Chondrocyte (in vitro differentiated cells): ENCODE measurements at places on chromosomes 16 and 17.

DNA sequence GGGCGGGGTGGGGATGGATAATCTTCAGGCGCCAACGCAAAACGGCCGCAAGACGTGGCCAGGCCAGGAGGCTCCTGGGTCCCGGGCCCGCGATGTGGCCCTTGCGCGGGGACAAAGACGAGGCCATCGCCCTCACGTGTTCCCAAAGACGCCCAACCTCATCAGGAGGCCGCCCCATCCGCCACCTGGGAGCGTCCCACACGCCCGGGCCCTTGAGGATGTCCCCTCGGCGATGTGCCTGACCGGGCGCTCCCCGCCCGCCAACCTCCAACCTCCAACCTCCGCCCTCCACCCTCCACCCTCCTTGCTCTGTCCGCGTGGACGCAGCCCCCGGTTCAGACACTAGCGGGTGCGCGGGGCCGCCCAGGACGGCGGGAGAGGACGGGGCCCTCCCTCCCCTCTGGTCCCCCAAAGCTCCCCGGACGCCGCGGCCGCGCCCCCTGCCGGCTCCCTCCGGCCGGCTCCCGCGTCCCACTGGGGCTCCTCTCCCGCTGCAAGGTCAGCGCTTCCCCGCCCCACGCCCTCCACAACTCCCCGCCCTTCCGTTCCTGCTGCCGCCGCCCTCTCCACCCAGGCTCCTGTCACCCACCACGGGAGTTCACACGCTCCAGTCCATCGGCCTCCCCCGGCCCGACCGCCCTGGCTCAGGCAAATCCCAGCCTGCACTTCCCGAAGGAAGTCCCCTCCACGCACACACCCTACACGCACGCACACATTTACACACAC is 250.8 kb upstream of the RPL38 start:
- H3K27ac ChIP-seq: no peak overlapping the region
- H3K27me3 ChIP-seq: peaks cover 20% of the 10 kb centered on the region
- H3K4me1 ChIP-seq: peaks cover 5% of the 10 kb centered on the region
- H3K4me3 ChIP-seq: no peak overlapping the region

DNA sequence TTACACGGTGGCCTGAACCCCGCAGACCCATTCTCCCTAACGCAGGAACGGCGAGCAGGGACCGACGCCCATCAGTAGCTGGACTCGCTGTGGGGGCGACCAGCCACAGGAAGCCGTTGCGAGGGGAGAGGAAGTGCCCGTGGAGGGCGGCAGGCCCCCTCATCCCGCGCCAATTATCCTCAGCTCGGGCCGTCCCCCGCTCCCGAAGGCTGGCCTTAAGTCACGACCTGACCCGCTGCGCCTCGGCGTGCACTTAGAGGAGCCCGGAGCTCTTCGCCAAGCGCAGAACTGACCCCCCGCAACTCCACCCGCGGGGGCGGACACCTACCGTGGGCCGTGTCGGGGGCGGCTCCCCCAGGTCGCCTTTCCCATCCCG is 401 bp downstream of the ARL16 start:
- peak overlapping the region; percentile 80 for H3K27ac ChIP-seq
- peaks cover 33% of the 10 kb centered on the region for H3K4me1 ChIP-seq
- DNase-seq: no peak
- no peaks in the 10 kb centered on the region for H3K27me3 ChIP-seq
- H3K36me3 ChIP-seq: peaks cover 10% of the 10 kb centered on the region

DNA sequence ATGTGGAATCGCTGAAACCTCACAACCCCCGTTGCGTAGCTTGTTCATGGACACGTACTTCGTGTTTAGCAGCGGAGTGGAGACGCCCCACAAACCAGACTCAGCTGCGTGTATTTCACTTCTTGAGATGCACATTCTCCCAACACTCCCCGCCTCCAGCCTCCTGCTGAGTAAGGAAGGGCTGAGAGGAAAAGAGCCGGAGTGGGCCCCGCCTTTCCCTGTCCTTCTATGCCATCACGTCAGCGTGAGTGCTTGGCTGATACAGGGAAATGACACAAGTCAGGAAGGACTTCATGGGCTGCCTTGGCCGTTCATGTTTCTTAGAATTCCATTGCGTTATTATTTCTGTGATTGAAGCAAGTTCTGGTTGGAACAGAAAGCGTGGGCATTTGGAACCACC is 68.6 kb upstream of the CBX4 start:
- H3K36me3 ChIP-seq: no peaks in the 10 kb centered on the region
- H3K4me3 ChIP-seq: no peak overlapping the region
- H3K27ac ChIP-seq: no peak overlapping the region
- peaks cover 6% of the 10 kb centered on the region for H3K27me3 ChIP-seq
- H3K4me1 ChIP-seq: peaks cover 6% of the 10 kb centered on the region
- DNase-seq: peak; percentile 64

DNA sequence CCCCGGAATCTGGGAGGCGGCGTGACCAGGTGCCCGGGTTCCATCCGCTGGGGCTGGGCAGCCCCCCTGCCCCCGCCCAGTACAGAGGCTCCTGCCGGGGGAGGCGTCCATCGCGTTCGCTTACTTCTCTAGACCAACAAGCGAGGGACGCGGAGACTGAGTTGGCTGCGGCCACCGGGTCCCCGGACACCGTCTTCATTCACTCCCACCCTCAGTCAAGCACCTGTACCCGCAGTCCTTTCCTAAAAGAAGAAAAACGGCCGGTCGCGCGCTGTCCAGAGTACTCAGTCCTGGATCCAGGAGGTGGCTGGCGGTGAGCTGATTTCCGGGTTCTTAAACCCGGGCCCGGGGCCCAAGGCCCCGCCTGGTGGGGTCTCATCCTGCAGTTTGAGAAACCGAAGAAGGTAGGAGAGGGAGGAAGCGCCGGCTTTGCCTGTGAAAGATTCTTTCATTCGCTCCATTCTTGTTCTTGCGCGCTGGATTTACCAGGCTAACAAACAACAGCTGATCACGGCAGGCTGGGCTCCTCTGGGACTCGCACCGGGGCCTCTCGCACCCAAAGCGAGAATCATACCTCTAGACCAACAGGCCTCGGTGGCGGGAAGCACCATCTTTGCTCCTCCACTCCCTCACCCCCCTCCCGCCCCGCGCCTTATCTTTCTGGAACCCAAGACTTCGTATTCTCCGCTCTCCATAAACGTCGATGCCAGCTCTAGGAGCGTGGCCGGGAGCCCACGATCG is 17.4 kb upstream of the OR1F1 start:
- peaks cover 16% of the 10 kb centered on the region for H3K27me3 ChIP-seq
- peaks cover 12% of the 10 kb centered on the region for H3K4me1 ChIP-seq
- H3K36me3 ChIP-seq: no peaks in the 10 kb centered on the region
- peak; percentile 63 for DNase-seq

GRCh38 chr16:24688359-24688758 is 41.1 kb upstream of the TNRC6A start:
- no peaks in the 10 kb centered on the region for H3K36me3 ChIP-seq
- no peak overlapping the region for H3K27ac ChIP-seq

DNA sequence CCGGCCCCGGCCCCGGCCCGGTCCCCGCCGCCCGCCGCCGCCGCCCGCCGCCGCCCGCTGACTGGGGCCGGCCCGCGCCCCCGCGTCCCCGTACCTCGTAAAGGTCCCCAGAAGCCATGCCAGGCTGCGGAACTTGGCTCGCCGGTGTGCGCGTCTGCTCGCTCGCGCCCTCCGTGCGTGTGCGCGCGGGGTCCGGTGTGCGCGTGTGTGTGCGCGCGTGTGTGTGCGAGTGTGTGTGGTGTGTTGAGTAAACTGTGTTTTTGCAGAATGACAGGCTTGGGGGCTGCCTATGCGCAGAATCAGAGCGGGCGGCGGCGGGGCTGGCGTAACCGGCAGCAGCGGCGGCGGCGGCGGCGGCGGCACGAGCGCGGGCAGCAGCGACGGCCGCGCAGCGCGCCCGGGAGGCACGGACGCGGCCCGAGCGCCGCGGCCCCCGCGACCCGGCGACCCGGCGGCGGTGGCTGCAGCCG is 307 bp downstream of the CDYL2 start:
- peaks cover 12% of the 10 kb centered on the region for H3K27me3 ChIP-seq
- peak overlapping the region; percentile 82 for H3K4me3 ChIP-seq
- no peak overlapping the region for H3K27ac ChIP-seq
- H3K4me1 ChIP-seq: no peaks in the 10 kb centered on the region
- H3K36me3 ChIP-seq: no peaks in the 10 kb centered on the region

GRCh38 chr17:11628831-11629230 is 30.6 kb downstream of the DNAH9 start:
- no peaks in the 10 kb centered on the region for H3K4me1 ChIP-seq
- no peaks in the 10 kb centered on the region for H3K36me3 ChIP-seq
- no peak overlapping the region for H3K4me3 ChIP-seq
- H3K27ac ChIP-seq: no peak overlapping the region

DNA sequence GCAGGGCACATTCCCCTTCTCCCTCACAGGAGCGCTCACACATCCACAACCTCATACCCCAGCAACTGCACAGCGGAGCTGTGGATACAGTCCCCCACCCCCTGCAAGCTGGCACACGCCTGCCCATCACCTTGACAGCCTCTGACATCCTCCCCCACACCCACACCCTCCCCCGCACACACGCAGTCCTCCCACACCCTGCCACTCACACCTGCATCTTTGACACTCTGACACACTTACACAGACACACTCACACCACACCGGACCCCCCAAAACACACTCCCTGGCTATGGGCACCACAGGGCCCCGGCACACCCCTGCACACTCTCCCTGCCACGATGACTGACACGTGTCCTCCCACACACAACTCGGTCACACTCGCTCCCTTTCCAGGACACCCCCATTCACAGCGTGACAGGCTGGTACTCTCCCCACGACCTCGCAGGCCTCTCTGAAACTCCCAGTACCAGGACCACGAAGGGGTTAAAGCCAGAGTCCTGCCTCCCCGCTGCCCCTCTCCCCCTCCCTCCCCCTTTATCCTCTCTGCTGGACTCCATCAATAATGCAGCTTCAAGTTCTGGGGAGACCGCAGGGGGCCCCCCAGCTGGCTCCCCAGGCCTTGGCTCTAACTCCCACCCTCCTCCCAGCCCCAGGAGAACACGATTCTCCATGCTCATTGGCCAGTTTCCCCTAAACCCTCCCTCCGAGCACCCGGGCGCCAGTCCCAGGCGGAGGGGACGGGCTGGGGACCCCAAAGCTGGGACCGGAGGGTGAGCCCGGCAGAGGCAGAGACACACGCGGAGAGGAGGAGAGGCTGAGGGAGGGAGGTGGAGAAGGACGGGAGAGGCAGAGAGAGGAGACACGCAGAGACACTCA is at the start of gene PPP1R1B:
PPP1R1B (plus strand) TSS at position 782 of the 876 bp plus-strand sequence. CDS start 441 bp downstream, outside the sequence.
- peaks cover 3% of the 10 kb centered on the region for H3K36me3 ChIP-seq
- no peak for DNase-seq
- peaks cover 40% of the 10 kb centered on the region for H3K27me3 ChIP-seq
- H3K4me3 ChIP-seq: peak within 1 kb of the TSS; percentile 65
- no peak within 1 kb of the TSS for H3K27ac ChIP-seq

DNA sequence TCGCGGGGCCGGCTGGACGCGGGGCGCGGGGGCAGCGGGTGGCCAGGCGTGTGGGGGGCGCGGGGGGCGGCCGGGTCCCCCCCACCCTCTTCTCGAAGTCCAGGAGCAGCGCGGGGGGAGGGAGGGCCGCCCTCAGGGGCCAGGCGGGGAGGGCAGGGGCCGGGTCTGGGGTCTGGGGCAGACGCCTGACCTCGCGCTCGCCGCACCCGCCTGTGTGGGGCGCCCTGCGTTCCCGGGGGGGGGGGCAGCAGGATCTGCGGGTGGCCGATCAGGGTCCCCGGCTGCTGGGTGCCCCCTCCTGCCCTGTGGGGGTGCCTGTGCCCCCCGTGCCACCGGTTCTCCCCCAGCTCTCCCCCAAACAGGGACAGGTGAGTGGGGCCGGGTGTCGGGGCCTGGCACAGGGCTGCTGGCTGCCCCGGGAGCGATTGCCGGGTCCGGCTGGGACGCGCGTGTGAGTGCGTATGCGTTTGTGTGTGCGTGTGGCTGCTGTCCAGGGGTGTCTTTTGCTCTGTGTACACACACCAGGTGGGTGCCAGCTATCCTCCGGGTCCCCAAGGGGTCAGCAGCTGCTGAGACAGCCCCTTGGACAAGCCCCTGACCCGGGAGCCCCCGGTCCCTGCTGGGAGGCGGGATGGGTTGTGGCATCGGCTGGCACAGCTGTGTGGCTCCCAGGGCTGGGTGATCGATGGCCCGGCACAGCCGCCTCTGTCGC is 663 bp downstream of the PRR35 start:
- H3K27ac ChIP-seq: no peak overlapping the region
- H3K4me1 ChIP-seq: no peaks in the 10 kb centered on the region
- H3K36me3 ChIP-seq: no peaks in the 10 kb centered on the region
- no peak overlapping the region for H3K4me3 ChIP-seq

GRCh38 chr17:61729690-61730268 is 133.5 kb downstream of the BRIP1 start:
- peaks cover 3% of the 10 kb centered on the region for H3K36me3 ChIP-seq
- H3K27ac ChIP-seq: no peak overlapping the region
- no peak overlapping the region for H3K4me3 ChIP-seq
- DNase-seq: no peak
- no peaks in the 10 kb centered on the region for H3K27me3 ChIP-seq
- H3K4me1 ChIP-seq: peaks cover 3% of the 10 kb centered on the region

DNA sequence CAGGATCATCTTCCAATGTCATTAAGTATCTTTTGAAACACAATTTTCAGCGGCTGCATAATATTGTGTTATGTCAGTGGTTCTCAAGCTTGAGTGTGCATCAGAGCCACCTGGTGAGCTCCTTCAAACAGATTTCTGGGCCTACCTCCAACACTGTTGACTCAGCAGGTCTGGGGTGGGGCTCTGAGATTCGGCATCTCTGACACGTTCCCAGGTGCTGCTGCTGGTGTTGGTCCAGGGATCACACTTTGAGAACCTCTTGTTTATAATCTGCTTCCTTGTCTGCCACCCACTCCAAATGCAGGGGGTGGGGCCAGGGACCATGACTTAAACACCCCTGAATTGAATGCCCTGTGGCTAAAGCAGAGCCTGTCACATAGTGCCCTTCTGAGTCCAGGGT is 73.8 kb upstream of the HNF1B start:
- H3K27me3 ChIP-seq: no peaks in the 10 kb centered on the region
- DNase-seq: no peak
- no peak overlapping the region for H3K4me3 ChIP-seq
- no peaks in the 10 kb centered on the region for H3K36me3 ChIP-seq
- H3K27ac ChIP-seq: no peak overlapping the region
- peaks cover 58% of the 10 kb centered on the region for H3K4me1 ChIP-seq

GRCh38 chr17:62062302-62062701 is 2.8 kb downstream of the MED13 start:
- peak overlapping the region; percentile 94 for H3K27ac ChIP-seq
- H3K4me1 ChIP-seq: peaks cover 56% of the 10 kb centered on the region

GRCh38 chr17:28755486-28755885 is 11.7 kb downstream of the TRAF4 start:
- H3K27me3 ChIP-seq: no peaks in the 10 kb centered on the region
- peaks cover 6% of the 10 kb centered on the region for H3K4me1 ChIP-seq
- no peak overlapping the region for H3K27ac ChIP-seq
- DNase-seq: no peak
- no peak overlapping the region for H3K4me3 ChIP-seq

GRCh38 chr17:57195785-57196460 is 60.4 kb upstream of the MSI2 start:
- peaks cover 6% of the 10 kb centered on the region for H3K27me3 ChIP-seq
- H3K27ac ChIP-seq: no peak overlapping the region
- H3K36me3 ChIP-seq: no peaks in the 10 kb centered on the region
- H3K4me1 ChIP-seq: no peaks in the 10 kb centered on the region
